ENCODE measurements at places on chromosomes 1 and 21. TPM values are rescaled to one million over a fixed set of nuclear protein-coding genes. Genes with fewer than 3 reads are reported as not detected.

The KCNE2 gene
- total RNA-seq: not detected

GRCh38 chr1:177229781-177230180 lies 59.0 kb downstream of the BRINP2 start:
- no peak for DNase-seq

DNA sequence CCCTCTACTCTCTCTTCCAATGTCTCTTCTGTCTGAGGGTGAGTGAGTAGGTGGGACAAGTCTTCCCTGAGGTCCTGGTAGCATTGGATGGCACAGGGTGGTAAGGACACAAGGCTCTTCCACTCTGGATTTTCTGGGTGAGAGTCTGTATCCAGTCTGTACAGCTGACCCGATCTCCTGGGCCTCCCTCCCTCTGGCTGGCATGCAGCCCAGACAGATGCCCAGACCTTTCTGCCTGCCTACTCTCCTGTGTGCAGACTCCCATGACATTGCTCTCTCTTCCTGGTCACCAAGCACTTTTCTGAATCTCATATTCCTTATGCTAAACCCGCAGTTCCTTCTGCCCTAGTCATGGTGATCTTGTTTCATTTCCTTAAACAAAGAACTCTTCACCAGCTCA lies 100.3 kb downstream of the GRIK3 start:
- DNase-seq: no peak

DNA sequence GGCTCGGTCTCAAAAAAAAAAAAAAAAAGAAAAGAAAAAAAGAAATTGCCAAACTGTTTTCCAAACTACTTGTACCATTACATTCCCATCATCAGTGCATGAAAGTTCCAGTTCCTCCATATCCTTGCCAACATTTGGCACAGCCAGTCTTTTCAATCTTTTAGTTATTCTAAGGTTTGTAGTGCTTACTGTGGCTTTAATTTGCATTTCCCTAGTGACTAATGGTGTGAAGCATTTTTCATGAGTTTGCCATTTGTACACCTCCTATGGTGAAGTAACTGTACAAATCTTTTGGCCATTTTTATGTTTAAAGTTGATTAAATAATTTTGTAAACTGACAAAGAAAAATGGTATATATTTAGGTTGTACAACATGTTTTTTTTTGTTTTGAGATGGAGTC lies 70.7 kb downstream of the DEGS1 start:
- DNase-seq: no peak

The HRNR gene
- total RNA-seq: not detected

DNA sequence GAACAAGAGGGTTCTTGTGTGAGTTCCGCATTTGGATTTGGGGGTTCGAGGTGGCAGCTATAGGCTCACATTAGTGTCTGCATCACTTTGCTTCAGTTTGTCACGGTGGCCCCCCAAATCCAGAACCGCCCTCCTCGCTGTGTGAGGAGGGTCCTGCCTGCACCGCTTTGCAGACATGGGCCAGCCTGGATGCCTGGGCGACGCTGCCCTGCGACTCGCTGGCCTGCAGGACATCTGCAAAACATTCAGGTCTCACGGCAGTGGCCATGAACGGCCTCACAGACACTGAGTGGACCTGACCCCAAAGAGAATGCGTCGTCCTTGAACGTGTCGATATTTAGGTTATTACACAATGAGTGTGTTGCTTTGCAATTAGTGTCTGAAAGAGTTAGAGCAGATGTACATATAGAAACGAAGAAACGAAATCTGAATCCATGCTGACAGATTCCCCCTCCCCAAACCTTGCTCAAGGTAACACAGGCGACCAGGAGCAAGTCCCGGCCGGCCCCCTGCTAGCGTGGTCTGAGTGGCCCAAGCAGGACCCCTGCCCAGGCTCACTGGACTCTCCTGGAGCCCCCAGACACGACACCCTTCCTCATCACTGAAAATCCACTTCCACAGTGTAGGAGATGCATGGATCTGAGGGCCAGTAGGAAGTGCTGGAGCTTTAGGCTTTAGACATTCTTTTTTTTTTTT lies 20.4 kb downstream of the PDE9A start:
- DNase-seq: no peak

GRCh38 chr21:26421724-26422123 lies 151.4 kb downstream of the CYYR1 start:
- DNase-seq: no peak

The IGSF3 gene
- 0.06 TPM for total RNA-seq

Measured in activated naive CD8-positive, alpha-beta T cell treated with anti-CD3 and anti-CD28 coated beads, Interleukin-2, amount 10 ng/mL, durations not matched to agents 7 days and 5 days (primary cell).